ENCODE measurements at places on chromosomes 4 and X.
A peak's percentile ranks its signal among the peaks of the same experiment; 100 is the strongest.

- DNase-seq, result no peak
Observed at GRCh38 chr4:159209249-159209648, 106.4 kb downstream of the RAPGEF2 start.

DNA sequence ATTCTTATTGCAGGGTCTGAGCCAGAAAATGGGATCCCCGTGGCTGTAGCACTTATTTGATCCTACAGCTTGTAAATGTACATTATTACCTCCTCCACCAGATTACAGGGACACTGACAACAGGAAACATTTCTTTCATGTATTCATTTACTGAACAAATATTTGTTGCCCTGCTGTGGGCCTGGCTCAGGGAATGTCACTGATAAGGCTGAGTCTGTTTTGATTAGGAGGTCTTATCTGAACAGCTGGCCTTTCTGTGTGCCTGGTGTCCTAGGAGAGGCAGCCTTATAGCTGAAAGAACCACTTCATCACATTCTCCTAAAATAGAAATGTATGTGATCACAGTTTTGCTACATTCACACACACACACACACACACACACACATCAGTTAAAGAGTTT lies 45.5 kb upstream of the PROM1 start:
- no peak for DNase-seq

DNA sequence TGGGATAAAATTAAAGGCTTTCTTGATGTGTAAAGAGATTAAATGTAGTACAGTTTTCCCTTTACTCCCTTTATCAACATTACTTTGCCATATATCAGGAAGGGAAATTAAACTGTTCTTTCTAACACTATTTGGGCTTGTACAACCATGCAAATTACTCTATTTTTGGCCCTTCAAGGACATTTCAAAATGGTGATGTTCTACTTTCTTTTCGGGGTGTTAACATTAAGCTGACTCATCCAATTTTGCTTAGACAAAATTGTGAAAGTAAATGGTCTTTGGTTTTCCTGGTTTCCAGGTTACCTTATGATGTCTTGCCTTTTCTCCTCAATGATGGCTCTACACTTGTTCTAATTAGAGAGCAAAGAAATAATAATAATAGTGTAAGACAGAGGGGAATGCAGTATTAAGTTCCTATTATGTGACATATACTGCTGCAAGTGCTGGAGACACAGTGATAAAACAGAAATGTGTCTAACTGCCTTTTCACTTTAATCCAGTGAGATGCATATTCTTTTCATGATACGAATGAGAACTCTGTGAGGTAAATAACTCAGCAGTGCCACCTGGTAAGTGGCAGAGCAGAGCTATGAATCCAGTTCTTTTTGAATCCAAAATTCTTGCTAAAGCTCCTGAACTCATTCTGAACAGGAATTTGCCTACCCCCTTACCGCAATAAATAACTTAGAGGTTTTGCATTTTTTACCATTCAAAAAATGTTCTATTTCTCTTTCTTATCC lies 35.7 kb upstream of the PDE5A start:
- DNase-seq, result no peak

GRCh38 chr4:2792711-2793585 lies at the start of gene SH3BP2:
TSS of gene SH3BP2 (plus strand) at chr4:2793085. CDS start at chr4:2820618, 27,533 bp downstream.
- DNase-seq, result peak; percentile 60

DNA sequence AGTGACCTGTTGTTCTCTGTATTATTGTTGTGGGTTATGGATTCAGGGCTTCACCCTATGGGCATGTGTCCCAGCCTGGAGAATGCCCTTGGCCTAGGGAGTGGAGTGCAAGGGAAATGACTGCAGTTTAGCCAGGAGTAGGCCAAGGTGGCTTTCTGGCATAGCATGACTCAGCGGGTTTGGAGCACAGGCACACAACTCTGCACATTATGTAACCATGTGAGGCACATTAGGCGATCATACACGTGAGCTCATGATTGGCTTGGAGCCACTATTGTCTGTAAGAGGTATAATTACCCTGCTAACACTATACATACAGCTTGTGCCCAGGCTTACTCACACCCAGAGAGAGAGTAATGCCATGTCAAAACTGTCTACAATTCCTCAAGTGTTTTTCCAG lies 35.1 kb upstream of the TACR3 start:
- DNase-seq, result no peak

DNA sequence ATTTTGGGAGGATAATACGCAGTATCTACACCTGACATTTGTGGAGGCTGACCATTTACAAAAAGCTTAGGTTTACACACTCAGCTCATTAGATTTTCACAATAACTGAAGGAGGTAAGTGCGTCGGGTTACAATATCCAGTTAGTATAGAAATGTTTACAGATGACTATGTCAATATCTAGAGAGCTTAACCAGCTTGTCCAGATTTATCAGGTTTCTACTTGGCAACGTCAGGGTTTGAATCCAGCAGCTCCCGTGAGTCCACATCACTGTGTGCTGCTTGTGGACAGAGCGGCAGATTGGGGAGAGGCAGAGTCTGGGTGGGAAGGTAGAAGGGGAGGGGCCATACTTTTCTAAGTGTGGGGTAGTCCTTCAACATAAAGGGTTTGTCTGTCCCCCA lies 28.3 kb downstream of the ARHGAP10 start:
- DNase-seq, result no peak

DNA sequence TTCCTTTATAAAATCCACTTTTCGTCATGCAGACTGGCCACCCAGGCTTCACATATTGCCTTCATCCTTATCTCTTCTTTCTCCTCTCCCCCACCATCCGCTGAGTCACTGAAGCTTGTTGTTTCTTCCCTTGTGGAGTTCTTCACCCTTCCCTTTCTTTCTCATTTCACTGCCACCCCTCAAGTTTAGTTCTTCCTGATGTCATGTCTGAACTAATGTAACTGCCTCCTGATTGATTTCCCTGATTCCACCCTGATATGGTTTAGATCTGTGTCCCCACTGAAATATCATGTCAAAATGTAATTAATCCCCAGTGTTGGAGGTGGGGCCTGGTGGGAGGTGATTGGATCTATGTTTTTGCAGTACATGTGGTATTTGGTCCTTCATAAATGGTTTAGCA lies 151.4 kb downstream of the CPEB2 start:
- DNase-seq, result no peak

DNA sequence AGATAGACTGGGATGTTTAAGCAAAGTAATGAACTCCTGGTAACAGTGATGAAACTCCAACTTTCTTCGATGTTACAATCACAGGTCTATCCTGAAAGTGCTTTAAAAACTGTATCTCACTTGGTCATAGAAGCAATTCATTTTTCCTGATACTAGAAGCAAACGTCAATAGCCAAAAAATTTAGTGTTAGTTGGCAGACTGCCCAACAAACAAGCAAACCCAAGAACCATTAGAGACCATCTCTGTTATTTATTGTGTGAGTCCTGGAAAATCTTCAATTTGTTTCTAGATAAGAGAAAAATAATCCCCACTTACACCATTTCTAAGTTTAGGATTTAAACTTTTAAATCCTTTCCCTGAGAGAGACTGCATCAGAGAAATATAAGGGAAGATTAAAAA lies 553.9 kb downstream of the INPP4B start:
- no peak for DNase-seq

- no peak for DNase-seq
Observed at GRCh38 chrX:5528057-5528456, 700.6 kb downstream of the NLGN4X start.

DNA sequence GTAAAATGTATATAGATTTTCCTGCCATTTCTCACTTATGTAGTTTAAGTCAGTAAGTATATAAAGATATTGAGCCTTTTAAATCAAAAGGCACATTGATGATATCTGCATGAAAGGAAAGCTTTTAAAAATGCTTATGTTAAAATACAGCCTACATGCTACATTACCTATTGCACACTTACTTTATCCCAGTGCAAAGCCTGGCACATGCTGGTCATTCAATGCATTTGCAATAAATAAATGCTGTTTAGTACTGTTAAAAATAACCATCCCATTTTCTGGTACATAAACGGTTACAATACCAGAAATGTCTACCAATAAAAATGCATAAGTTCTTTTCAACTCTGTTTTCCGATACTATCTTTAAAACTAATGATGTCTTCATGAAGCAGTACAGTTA lies 22.1 kb upstream of the SPATA4 start:
- no peak for DNase-seq

GRCh38 chr4:25442863-25443307 lies 65.8 kb downstream of the ANAPC4 start:
- no peak for DNase-seq

- DNase-seq, result no peak
Observed at GRCh38 chr4:158333820-158334219, 123.5 kb downstream of the TMEM144 start.

DNA sequence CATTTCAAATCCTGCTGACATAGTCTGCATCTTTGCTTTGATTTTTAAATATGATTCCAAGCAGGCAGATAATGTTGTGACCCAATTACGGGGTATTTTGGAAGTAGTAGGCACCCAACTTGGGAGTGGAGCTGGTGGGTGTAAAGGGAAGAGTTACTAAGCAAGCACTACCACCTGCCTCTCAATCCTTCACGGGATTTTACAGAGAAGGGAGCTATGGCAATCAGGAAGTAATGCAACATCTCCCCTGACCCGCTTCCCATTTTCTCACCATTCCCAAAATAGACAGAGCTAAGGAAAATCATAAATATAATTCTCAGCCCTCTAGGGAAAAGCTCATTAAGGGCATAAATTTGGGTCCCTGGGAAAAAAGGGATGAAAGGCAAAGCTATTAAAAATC lies 9.2 kb downstream of the APBB2 start:
- no peak for DNase-seq

GRCh38 chrX:10519278-10519677 lies 101.1 kb downstream of the MID1 start:
- no peak for DNase-seq

All from T-helper 1 cell (primary cell).